ENCODE measurements at places on chromosomes 6 and 20.

DNA sequence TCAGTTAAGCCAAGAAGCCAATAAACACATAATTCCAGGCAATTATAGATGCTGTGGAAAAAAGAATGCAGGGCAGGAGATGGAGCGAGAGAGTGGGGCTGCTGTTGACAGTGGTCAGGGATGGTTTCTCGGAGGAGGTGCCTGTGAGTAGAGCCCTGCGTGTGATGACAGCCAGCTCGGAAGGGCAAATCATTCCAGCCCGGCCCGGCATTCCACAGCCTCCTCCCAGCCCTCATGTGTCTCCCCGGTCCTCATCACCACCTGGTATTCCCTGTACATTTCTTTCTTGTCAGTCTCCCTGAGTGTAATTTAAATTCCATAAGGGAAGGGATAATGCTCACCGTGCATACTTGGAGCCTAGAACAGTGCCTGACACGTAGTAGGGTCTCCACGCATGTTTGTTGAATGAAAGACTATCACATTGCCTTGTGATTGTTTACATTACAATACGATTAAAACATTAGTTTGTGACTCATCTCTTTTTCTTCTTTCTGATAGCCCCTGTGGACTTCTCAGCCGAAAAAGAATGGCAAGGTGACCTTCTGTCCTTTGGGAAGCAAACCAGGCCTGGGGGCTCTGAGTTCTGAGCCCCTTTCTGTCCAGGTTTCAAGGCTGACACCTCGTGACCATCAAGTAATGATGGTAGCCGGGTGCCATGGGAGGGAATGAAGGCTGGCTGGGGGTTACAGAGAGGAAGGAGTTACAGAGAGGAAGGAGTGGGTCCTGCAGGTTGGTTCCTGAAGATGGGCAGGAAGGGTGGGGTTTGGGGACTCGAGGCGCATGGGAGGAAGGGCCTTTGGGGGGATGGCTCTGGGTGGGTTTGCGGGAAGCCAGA, 379.5 kb upstream of the SULF2 start:
- no peak for DNase-seq

DNA sequence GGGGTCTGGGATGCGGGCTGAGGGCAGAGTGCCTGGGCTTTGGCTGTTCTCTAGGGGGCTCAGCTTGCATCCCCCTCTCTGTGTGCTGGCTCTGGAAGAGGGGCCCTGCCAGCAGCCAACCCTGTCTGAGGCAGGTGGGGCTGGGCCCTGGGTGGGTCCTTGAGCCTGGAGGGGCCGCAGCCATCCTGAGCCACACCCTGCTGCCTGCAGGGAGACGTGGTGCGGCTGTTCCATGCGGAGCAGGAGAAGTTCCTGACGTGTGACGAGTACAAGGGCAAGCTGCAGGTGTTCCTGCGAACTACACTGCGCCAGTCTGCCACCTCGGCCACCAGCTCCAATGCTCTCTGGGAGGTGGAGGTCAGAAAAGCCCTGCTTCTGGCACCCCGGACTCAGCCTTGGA, 41.2 kb downstream of the ITPR3 start:
- DNase-seq = no peak

GRCh38 chr20:48406498-48406897, 421.3 kb downstream of the PREX1 start:
- DNase-seq = no peak

- no peak for DNase-seq
These were observed 70.0 kb downstream of the ZFAND3 start for GRCh38 chr6:37889486-37889885.

- DNase-seq = no peak
These were observed 5.6 kb upstream of the UQCC2 start for GRCh38 chr6:33716890-33717632.

- DNase-seq = no peak
These were observed 48.1 kb downstream of the KCNS1 start for GRCh38 chr20:45052698-45053429.

DNA sequence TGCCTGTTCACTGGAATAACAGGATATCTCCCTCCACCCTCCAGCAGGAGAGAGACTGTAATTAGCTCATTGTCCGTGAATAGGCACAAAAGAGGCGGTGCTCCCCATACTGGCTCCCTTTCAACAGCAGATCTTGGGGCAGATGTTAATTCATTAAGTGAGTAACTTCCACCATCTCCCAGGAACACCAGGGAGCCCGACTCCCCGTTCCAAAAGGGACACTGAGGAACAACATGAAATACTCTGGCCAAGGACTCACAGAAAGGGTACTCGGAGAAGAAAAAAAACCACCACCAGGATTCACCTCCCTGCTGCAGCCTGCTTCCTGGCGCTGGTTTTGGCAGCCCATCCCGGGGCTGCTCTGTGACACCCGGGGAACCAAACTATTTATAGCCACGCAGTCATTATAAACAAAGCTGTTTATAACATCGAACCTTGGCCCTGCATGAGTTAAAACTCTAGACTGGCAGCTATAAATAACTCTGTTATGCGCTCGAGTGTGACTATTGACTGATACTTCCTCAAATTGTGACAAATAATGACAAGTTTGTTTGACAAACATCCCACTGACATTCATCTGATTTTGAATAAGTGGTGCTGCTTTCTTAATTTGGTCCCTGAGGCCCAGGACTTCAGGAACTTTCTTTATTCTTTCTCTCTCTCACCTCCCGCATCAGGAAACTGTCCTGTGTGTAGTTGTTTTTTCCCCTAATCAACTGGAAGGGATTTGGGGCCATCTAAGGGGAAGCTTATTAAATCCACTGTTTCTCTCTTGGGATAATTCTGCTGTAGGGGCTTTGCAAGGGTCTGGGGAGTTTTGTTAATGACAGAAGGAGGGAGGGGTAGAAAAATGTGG, 521.6 kb downstream of the CD83 start:
- no peak for DNase-seq

GRCh38 chr6:92329208-92329847, 1090.0 kb downstream of the EPHA7 start:
- DNase-seq = no peak

DNA sequence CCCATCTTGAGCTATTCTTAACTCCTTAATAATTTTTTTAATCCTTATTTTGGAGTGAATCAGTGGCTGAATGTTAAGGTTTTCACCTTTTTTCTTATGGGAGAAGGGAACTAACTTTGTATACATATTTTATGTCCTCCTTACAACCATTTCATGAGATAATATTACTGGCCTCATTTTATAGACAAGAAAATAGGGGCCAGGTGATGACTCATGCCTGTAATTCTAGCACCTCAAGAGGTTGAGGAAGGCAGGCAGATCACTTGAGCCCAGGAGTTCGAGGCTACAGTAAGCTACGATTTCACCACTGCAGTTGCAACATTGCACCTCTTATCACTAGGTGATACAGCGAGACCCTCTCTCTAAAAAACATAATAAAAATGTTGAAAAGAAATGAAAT, 128.7 kb downstream of the TMEM242 start:
- no peak for DNase-seq

DNA sequence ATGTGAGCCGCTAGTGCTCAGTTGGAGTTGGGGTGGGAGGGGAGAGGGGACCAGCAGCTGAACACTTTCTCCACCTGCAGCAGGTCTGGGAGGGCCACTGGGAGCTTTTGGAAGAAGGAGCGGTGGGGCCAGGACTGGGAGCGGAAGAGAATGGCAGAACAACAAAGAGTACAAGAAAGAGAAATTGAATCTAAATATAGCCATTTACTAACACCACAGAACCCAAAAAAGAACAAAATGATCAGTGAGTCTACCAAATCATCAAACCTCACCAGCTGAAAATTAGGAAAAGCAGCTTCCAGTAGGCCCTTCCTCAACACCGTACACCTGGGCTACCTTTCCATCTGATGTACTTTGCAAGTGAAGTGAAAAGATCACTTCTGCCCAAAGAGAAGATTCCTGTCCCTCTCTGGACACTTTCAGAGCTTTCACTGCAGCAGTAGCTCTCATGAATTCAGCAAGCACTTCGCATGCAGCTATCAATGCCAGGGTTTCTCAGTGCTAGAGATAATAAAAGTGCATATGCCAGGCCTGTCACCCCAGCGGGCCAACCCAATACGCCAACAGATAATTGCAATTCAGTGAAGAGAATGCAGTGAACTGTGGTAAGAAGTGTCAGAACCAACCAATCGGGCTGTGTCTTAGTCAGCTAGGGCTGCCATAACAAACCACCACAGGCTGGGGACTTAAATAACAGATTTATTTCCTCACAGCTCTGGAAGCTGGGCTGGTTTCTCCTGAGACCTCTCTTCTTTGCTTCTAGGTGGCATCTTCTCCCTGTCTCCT, 597 bp downstream of the LY86 start:
- no peak for DNase-seq

DNA sequence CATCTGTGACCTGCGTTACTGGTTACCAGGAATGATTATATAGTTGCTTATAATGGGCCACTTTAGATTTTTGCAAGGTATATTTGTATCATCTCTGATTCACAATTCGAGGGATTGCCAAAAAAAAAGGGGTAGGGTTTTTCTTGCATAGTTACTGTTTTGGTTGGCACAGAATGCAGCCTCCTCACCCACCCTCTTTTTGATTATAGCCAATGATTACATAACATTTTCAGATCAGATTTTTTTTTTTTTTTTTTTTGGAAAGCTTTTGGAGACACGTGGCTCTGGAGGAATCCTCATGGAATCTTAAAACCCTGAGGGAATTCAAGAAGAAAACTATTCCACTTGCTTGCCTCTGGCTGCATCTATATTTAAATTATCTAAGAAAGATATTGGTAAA, 53.7 kb downstream of the UST start:
- no peak for DNase-seq

- DNase-seq = no peak
These were observed 6.8 kb downstream of the PROKR2 start for GRCh38 chr20:5309971-5310370.

DNA sequence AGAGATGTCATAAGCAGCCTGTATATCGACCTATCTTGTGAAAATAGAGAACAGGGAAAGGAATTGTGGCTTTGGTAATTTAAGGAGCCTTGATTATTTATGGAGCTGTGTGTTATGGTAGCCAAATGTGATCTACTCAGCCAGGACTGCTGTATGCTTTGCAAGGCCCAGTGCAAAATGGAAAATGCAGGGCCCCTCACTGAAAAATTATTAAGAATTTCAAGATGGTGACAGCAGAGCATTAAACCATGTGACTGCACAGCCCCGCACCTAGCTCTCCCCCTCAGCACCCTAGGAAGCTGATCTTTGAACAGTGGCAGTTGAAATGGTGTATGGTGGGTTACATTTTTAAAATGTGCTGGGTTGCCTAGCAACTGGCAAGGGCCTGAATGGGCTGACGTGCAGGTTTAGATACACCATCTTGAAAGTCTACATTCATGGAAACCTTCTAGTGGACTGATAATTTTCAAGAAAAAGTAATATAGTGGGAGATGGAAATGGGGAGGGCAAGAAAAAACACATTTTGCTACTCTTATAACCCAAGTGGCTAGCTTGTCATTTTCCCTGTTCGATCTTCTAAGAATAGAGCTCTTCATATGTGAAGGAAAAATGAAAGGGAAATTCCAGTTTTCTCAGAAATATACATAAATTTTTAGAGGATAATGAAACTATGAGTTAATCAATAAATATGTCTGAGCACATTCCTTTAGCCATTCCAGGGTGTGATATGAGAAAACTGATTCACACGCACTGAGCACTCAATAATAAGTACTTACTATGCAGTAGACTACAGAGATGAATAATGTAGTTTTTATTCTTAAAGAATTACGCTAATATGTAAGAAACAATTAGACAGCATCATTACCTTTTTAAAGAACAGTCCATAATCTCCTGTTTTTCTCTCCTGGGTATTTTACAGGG, 208.0 kb downstream of the ARHGAP18 start:
- DNase-seq = no peak
